ENCODE measurements at places on chromosomes 2 and 18.
A peak's percentile ranks its signal among the peaks of the same experiment; 100 is the strongest.

- DNase-seq = no peak
These were observed 208.2 kb upstream of the RBMS1 start for GRCh38 chr2:160701822-160702221.

- DNase-seq = no peak
These were observed 495.2 kb upstream of the MEIS1 start for GRCh38 chr2:65939687-65940086.

DNA sequence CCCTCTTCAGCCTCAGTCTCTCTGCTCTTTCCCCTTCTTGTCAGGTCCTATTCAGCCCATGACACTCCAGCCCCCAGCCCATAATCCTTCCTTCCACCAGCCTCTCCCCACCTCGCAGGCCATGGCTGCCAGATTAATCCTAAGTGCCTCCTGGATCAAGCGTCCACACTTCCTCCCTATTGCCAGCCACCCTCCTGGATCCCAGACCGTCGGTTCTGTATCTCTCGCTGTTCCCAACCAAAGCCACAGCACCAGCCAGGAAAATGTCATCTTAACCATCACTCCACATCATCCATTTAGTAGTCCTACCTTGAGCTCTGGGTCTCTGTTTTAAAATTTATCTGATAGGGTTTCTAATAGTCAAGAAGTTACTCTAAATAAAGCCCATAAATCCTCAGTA lies 49.5 kb downstream of the NDUFA10 start:
- no peak for DNase-seq

DNA sequence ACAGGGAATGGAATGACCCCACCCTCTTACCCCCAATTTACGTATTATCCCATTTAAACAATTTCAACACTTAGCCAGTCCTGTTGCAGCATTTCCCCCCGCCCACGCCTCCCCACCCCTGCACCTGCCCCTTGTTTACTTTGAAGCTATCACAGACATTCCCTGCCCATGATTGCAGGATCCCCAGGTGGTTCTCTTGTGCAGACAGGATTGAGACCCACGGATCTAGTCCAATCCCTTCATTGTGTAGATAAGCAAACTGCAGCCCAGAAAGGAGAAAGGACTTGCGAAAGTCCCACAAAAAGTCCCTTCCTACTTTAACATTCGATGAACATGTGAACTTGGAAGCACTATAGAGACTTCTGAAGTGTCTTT lies 38.9 kb downstream of the TMEM17 start:
- DNase-seq = no peak

GRCh38 chr2:66270247-66270646 lies 164.7 kb upstream of the MEIS1 start:
- no peak for DNase-seq

DNA sequence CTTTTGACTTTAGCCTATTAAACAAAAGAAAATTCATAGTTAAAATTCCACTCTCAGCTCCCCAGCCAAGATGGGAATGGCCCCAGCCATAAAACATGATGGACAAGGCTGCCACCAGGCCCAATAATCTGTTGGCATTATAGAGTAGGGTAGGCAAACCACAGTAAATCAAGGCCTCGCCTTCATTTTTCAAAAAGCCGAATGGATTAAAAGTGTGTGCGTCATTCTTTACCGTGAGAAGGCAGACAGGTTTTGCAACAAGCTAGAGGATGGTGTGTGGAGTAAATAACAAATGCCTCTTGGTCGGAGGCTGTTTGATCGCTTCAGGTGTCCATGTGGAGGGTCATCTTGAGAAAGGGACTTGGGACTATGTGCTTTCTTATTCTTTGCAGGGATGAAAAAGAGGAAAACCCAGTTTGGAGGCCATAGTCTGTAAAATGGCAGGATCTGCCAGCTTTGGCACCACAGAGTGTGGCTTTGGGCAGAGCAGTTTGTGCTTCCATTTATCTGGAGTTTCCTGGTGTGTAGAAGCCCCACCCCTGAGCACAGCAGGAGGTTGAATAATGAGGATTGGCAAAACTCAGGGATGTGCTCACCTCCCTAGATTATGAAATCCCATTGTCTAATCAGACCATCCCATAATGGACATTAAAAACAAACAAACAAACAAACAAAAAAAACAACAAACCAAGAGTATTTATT lies 57.1 kb upstream of the ITGB6 start:
- DNase-seq = no peak

DNA sequence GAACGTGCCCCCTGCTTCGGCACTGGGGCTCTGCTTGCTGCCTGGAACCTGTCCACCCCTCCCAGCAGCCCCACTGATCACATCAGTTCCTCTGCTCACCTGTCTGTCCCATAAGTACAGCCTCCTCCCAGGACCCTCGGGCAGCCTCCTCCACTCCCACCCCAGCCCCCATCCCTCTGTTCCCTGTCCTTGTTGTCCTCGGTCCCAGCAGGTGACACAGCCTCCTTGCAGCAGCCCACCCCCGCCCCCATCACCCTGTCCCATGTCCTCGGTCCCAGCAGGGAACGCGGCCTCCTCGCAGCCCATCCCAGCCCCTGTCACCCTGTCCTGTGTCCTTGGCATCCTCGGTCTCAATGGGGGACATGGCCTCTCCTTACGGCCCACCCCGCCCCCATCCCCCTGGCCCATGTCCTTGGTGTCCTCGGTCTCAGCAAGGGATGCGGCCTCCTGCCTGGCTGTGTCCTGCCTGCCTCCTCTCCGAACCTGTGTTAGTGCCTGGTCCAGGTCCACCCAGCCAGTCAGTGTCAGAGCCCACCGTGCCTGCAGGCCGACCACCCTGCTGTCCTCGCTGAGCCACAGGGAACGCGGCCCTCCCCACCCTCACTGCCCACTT lies 4.3 kb upstream of the OTOS start:
- no peak for DNase-seq

- no peak for DNase-seq
These were observed 10.9 kb upstream of the SLC4A3 start for GRCh38 chr2:219616550-219616949.

DNA sequence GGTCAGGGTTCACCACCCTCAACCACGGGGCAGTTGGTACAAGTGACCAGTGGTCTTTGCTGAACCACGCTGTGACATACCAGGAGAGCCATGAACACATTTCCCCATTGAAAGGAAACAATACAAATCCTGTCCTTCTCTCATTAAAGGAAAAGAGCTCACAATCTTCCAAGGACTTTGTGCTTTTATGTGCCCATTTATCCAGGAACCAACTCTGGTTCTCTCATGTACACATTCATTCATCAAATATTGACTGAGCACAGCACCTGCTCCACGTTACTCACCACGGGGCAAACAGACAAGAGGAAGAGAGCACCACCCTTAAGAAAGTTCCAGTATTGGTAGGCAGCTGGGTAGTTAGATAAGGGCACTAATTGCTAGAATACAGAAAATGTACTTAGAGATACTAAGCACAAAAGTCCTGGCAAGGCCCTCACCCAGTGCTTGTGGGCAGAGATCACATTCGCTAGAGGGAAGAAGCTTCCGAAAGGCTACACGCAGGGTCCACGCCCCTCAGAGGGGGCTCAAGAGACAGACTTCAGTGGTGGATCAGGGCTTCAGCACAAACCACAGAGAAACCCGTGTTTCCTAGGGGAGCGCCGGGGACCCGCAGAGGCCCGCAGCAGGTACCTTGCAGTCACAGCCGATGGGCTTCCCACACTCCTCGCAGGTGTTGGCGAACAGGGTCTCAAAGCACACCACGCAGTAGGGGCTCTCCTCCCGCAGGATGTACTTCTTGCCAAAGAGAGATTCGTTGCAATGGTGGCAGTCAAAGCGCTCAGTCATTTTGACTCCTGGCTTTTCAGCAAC lies 12.9 kb downstream of the FHL2 start:
- DNase-seq = no peak

DNA sequence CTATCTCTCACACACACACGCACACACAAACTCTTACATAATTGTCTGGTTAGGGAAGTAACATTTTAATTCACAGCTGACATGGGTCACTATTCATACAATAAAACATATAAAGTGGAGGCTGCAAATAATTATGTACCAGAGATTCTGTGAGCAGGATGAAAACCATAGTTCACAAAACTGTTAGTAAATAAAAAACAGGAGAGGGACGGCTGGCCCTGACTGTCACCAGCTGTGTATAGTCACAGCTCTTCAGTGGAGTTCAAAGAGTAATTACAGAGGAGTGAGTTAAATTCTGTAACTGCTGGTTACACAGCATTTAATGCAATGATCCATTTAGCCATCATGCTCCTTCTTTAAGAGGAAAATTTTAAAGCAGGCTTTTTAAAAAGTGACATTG lies 76.9 kb downstream of the NRXN1 start:
- no peak for DNase-seq

- no peak for DNase-seq
These were observed 588.4 kb downstream of the SLC4A3 start for GRCh38 chr2:220215785-220216184.

DNA sequence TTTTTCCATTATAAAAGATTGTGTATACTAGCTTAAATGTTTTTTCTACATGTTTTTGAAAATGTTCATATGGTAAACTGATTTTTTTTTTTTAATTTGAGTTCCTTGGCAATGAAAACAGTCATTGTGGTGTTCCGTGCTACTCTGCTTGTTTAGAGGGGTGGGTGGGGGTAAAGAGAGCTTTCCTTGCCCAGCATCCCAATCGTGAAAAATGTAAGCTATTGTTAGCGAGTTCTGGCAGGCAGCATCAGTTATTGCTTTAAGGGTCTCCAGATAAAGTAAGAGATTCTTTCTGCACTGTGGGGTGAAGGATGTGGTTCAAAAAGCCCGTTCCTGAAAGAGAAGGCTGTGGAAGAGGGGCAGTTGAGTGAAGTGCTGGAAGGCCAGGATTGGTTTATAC lies 118.4 kb downstream of the TANC1 start:
- no peak for DNase-seq

GRCh38 chr2:132542953-132543569 lies 126.5 kb downstream of the GPR39 start:
- no peak for DNase-seq

GRCh38 chr18:6537475-6537874 lies 122.8 kb upstream of the L3MBTL4 start:
- no peak for DNase-seq

- DNase-seq = no peak
These were observed 1515.6 kb upstream of the NXPH2 start for GRCh38 chr2:140295767-140296166.

DNA sequence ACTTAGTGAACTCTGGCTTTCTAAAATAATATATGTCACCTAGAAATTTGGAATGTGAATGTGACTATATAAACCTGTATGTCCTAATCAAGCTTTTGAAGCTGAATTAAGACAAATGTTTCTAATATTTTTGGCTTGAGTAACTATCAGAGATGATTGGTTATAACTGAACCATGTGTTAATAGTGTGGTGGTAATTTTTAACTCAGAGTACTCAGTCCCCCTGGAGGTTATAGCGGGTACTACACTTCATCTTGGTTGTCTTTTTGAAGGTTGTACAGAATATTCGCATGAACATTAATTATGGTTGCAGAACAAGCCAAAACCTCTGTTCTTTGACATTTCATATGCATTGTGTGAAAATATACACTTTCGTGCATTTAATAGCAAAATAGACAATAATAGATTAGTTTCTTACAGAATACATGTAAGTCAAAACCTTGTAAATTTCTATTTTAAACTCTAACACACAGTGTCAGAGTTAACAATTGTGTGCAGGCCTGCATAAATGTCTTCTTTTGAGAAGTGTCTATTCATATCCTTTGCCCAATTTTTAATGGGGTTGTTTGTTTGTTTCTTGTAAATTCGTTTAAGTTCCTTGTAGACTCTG lies 86.0 kb downstream of the OSBPL6 start:
- DNase-seq = peak; percentile 49

- DNase-seq = no peak
These were observed 86.5 kb downstream of the MYO3B start for GRCh38 chr2:170264522-170264860.

DNA sequence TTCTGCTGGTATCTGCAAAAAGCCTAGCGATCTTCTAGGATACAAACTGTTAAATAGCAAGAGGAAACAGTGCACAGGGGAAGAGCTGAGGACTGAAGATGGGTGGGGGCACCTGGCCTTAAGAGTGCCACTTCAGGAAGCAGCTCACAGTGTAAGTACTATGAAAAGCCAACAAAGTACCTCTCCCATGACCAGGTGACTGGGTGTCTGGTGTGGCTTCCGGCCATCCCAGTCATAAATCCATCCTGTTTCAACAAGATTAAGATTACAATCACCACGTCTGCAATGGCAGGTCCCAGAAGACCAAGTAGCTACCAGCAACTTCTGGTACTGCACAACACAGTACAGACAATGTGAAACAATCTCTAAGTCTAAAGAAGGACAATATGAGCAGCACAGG lies 15.9 kb downstream of the ERFE start:
- DNase-seq = no peak

DNA sequence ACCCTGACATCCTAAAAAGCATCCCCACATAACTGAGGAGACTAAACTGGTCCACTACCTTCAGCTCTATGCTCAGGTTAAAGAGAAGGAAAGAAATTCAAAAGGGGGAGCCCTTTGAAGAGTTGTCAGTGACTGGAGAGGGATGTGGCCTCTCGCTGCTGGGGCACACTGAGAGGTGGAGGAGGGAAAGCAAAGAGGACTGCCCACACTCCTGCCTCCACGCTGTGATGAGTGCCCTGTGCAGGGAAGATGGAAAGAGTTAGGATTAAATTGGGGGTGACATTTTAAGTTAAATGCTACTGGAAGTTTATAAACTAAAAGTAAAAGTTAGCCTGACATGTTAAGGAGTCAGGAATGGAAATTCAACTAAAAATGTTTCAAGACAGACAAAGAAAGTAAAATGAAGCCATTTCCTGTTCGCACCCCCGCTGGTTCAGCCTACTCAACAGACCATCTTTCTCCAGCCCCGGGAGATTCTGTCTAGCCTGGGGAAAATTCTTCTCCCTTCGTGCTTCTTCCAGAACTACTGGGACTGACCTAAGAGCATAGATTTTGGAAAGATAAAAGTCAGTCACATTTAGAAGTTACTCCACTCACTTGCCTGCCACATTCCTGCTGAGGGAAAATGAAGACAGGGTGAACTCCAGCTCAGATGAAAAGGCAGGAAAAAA lies 17.8 kb upstream of the INO80C start:
- DNase-seq = no peak

DNA sequence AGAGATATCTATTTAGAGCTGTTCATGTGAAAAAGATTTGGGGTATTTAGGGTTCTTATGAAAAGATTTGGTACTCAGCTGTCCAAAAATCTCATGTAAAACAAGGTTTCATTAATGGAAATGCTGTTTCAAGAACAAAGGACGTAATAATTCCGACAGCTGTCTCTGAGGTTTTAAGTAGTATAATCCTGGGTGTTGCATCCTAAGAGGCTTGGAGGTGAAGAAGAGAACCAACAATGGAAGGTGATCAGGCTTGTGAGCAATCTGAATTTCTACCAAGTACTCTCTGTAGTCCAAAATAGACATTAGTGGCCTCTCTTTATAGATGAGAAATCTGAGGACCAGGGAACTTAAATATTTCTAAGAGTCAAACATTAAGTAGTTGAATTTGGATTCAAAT lies 205.1 kb downstream of the BABAM2 start:
- DNase-seq = no peak

GRCh38 chr2:63051042-63051794 lies 588 bp downstream of the OTX1 start:
- DNase-seq = peak; percentile 3

- DNase-seq = no peak
These were observed 20.4 kb upstream of the CCL20 start for GRCh38 chr2:227793148-227793712.
